ENCODE measurements at places on chromosomes 16 and 17.

DNA sequence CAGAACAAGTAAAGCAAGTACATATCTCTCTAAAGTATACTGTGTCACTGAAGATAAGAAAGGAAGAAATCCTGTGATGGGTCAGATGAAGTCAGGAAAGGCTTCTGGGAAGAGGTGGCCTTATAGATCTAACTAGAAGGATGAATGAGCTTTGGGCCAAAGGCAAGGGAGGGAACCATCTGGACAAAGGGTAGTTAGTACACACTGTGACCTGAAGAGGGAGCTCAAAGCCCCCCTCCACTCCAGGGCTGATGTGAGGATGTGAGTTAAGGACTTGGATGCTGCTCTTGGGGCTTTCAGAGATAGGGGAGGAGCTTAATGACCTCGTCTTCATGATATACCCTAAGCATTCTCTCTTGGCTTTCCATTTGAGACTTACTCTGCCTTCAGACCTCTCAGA lies 185.3 kb upstream of the CACNG3 start:
- DNase-seq = peak; percentile 3

GRCh38 chr16:85659336-85659735 lies 29.4 kb downstream of the GINS2 start:
- DNase-seq = no peak

DNA sequence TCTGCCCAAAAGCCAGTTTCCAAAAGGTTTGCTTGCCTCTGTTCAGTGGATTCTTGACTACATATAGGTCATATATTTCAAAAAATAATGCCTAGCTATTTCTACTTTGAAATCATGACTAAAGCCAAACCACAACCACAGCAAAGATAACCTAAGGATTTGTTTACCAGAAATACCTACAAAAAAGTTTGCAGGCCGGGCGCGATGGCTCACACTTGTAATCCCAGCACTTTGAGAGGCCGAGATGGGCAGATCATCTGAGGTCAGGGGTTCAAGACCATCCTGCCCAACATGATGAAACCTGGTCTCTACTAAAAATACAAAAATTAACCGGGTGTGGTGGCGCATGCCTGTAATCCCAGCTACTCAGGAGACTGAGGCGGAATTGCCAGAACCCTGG lies 15.2 kb downstream of the CARHSP1 start:
- no peak for DNase-seq

- DNase-seq = no peak
These were observed 158.3 kb upstream of the IRX5 start for GRCh38 chr16:54772400-54772799.

GRCh38 chr17:10018461-10018891 lies 113.4 kb upstream of the RCVRN start:
- DNase-seq = no peak

DNA sequence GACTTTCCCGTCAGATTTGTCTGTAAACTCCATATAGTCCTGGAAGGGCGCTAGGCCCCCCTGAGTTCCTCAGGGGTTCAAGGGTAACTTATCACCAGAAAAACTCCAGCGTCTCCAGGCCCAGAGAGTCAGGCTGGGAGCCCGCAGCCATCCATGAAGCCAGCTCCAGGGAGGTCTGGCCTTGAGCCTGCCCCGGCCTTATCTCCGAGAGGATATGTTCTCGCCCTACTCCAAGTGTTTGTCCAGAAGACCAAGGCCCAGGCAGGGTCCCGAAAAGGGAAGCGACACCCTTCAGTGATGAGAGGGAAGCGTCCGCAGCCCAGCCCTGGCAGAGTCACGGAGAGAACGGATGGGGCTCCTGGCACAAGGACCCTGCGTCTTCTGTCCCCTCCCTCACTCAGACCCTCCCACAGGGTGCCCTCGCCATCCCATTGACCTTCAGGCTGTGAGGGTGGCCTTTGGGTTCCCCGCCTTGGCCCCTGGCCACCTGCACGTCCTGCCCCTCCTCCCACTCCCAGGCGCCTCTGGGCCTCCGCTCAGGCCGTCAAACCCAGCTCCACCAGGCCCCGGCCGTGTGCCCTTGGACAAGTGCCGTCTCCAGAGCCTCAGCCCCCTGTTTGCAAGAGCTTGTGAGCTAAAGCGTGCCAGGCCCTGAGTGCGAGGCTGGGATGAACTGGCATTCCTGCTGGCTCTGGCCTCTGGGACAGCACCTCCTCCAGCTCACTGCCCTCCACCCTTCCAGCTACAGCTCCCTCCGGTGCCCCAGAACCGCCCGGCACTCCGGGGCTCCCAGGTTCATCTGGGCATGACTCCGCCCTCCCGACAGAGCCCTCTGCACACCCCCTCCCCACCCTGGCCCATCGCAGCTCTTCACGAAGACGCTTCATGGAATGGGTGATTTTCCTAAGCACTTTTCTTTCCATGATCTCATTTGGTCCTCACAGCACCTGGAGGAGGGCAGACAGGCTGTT lies 83.4 kb downstream of the ZDHHC7 start:
- DNase-seq = no peak

- DNase-seq = no peak
These were observed 40.2 kb downstream of the FOXK2 start for GRCh38 chr17:82559566-82560251.

DNA sequence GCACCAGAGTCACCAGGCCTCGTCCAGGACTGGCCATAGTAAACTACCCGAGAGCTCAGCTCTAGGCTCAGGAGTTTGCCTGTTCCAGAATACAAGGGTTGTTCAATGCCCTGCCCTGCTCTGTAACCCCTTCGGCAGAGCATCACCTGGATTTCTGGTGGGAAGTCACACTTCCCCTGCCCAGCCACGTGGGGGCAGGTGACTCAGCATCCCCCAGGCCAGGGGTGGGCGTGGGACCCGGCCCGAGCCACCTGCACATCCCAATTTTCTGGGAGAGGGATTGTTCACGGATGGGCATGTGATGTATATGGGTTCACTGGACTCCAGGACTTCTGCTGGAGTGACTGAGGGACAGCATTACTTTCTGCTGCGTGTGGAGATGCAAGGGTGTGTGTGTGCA lies 25.8 kb downstream of the COX4I1 start:
- no peak for DNase-seq

GRCh38 chr17:79482727-79483521 lies 127.9 kb downstream of the RBFOX3 start:
- DNase-seq = no peak

- no peak for DNase-seq
These were observed at the start of gene CBFA2T3 for GRCh38 chr16:88977018-88977811. TSS of gene CBFA2T3 (minus strand) at chr16:88977207. CDS start at chr16:88976807, 400 bp downstream.

- DNase-seq = no peak
These were observed 19.3 kb downstream of the CDH1 start for GRCh38 chr16:68756239-68756915.

DNA sequence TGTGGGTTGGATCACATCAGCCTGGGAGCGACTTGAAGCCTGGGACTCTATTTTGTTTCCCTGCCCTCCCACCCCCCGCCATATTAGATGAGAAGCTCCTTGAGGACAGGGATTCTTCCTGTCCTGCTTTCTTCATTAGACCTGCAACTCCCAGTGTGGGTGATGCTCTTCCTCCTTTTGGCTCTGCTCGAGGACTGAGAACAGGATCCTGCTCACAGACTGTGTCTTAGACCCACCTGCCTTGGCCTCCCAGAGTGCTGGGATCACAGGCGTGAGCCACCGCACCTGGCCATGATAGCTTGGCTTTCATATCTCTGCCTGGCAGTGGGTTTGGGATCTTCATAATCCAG lies 21.5 kb upstream of the TNS4 start:
- DNase-seq = no peak

DNA sequence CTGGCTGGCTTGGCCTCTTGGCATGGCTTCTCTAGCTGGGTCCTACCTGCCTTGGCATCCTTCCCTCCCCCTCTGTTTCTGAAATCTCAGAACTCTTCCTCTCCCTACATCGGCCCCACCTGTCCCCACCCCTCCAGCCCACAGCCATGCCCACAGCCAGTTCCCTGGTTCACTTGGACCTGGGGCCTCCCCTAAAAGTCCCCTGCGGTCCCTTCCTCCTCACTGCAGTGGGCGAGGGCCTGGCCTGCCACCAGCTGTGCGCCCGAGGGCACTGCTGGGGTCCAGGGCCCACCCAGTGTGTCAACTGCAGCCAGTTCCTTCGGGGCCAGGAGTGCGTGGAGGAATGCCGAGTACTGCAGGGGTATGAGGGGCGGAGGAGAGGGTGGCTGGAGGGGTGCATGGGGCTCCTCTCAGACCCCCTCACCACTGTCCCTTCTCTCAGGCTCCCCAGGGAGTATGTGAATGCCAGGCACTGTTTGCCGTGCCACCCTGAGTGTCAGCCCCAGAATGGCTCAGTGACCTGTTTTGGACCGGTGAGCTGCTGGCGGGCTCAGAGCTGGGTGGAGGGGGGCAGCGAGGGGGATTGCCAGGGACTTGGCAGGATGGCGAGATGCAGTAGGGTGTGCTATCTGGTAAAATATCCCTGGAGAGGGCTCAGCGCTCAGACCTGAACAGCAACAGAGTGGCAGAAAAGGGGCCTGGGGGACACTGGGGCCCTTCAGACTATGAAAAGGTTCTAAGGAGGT lies 14.1 kb downstream of the MIEN1 start:
- no peak for DNase-seq

Measured in AG10803 (cell line).